ENCODE measurements at places on chromosomes 11 and 22.

- DNase-seq = peak; percentile 59
These were observed 912.8 kb downstream of the DLG2 start for GRCh38 chr11:84714316-84714780.

DNA sequence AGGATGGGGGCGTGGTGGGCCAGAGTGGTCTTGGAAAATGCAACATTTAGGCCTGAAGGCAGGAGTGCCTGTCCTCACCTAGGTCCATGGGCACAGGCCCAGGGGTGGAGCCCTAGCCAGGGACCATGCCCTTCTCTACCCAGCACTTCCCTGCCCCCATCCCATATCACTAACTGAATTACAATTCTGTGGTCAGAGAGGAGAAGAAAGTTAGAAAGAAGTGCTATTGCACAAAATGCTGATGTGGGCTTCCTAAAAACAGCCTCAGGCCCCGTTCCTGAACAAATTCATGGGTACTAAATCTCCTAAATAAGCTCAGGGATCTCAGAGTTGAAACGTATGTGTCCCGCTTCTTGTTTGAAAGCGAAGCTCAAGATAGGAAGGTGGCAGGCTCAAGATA lies 3.5 kb upstream of the ASRGL1 start:
- DNase-seq = no peak

GRCh38 chr22:20867179-20868024 lies 8.6 kb downstream of the SNAP29 start:
- peak; percentile 56 for DNase-seq

GRCh38 chr11:64694821-64695365 lies 28.1 kb downstream of the NRXN2 start:
- DNase-seq = peak; percentile 27

DNA sequence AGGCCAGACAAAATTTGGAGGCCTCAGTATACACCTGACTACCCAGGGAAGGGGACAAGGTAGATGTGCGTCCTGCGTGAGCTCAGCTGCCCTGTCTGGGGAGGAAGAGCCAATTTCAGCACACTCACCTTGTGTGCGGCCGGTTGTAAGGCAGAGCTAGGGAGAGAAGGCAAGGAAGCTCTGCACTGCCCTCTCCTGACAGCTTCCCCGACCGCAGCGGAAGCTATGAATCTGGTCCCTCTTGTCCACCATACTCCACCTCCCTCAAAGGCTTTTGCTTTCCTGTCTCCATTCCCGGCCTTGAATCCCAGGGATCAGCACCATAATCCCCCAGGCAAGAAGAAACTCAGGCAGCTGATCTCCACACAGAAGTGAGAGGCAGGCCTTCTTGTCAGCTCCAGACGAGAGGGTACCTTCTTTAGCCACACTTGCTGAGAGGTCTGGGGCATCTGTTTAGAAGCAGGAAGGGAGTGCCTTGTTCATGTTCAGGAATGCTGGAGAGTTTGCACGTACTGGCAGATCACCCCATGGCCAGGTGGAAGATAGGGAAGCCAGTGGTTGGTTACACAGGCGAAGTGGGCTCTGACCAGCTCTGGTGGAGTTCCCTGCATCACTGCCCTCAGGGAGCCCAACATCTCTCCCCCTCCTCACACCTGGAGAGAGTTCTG lies 62.5 kb downstream of the FEZ1 start:
- peak; percentile 19 for DNase-seq

GRCh38 chr11:96464700-96465307 lies 75.0 kb downstream of the JRKL start:
- DNase-seq = peak; percentile 85

DNA sequence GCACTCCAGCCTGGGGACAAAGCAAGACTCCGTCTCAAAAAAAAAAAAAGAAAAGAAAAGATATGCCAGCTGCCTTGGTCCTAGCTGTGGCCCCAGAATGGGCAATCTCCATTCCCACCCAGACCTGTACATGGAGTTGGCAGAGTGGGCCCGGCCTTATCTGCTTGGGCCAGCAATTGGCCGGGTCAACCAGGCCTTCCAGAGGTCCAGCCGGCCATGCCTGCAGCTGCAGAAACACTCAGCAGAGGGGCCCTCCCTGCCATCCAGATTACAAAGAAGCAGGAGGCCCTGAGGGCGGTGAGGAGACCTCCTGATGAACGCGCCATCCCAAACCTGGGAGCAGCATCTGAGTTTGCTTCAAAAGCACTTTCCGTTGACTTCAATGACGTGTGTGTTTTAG lies 26.9 kb upstream of the ARFGAP3 start:
- DNase-seq = no peak

DNA sequence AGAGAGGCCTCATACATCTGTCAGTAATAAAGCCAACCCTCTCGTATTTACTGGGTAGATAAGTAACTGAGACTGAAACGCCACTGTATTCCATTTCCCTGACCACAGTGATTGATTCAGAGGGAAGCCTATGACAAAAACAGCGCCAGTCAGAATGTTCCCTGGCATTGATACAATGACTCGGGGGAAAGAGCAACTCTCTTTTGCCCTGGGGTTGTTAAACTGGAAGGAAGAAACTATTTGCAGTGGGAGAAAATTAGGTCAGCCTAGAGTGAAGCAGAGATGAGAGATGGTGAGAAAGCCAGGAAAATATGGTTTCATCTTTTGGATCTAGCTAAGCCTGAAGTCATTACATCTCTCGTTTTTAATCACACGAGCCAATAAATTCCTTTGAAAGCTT lies 48.6 kb upstream of the RBFOX2 start:
- DNase-seq = peak; percentile 50

DNA sequence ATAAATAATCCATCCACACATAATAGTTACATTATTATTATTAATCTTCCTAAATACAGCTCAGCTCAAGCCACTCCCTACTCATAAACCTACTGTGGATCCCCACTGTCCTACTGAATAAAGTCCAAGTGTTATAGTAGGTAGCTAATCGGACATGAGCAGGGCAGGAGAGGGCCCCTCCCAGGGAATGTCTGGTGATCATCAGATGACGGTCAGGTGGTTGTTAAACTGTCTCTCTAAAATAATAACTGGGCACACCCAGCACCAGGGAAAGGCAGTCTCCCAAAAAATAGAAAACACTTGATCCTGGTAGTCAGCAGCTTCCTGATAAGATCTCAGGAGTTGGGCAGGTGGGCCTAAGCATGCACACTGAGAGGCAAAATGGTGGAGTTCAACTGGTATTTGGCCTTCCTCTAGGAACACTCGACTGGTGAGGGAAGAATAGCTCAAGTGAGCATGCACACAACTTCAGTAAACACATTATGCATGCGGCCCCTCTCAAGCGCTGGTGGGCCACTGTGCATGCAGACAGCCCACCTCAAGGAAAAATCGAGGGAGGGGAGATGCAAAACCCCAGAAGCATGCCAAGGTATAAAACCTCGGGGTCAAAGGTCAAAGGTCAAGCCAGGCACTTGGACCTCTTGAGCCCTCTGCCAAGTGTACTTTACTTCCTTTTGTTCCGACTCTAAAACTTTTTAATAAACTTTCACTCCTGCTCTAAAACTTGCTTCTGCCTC lies 65.0 kb downstream of the LRRC32 start:
- no peak for DNase-seq

Measured in renal cortical epithelial cell (primary cell).